Panc1 (cell line): ENCODE measurements at places on chromosomes 4 and X.

DNA sequence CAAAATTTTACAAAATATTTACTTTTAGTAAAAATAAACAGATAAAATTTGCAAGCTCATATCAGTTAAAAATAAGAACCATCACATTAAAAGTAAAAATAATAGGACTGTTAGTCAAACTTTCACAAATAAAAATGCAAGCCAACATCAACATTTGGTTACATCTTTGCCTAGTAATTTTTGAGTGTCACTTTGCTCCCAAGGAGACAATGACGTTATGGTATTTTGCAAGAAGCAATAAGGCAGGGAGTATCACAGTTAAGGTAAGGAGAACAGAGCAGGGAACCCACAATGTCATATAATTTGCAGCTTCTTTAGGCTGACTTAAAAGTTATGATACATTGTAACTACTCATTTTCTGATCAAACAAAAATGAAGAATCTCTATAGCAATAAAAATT, 98.7 kb downstream of the ATP8A1 start:
- no peak for DNase-seq

DNA sequence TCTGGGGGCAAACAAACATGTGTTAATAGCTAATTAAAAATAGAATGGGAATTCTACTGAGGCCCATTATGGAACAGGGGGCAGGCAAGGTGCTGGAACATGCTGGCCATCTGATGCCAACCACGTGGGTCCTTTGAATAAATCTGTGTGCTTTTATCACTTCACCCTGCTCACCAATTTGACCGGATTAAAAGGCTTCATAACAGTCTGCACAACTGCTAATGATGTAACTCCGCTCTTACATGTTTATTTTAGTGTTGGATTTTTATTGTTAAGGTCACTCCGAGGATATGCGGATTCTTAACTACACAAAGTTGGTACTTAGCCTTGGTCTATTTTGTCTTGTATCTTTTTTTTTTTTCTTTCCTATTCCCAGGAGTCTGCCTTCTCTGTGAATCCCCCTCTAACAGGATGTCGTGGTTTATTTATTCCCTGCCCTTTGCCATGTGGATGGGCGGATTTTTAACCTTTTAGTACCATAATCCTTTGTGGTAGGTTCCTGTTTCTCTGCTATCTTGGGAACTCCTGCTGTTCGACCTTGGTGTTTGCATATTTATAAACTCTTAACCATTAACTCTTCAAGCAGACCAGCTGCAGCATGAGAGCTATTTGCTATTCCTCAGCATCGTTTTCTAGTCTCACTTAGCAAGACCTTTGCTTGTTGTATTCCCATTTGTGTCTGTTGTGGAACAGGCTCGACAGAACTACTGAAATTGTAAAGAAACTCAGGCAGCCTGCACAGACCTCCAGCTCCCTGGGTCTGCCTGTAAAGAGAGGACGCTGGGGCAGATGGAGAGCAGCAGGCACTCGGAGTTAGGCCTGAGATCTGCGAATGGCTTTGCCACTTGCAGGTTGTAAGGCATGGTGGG, 38.0 kb downstream of the TRIM2 start:
- no peak for DNase-seq

- DNase-seq = peak; percentile 41
Measured at GRCh38 chr4:74189331-74190043, 31.6 kb downstream of the MTHFD2L start.

DNA sequence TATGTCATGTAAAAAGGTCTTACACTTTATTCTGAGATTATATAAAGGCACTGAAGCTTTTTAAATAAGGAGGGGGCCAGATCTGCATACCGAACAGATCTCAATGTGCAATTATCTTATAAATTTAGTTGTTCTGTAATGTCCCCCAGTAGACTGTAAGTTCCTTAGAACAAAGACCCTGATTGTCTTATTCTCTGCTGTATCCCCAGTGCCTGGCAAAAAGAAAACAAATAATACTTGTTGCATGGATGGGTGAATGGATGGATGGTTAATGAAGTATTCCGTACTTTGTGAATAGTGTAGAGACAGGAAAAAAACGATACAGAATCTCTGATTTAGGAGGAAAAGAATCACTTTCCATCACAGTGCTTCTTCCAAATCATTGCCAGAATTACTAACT, 141.5 kb downstream of the CHM start:
- no peak for DNase-seq

GRCh38 chr4:146585761-146586333, 52.8 kb upstream of the POU4F2 start:
- DNase-seq = no peak

GRCh38 chr4:179071131-179071530, 1628.9 kb upstream of the AGA start:
- no peak for DNase-seq

DNA sequence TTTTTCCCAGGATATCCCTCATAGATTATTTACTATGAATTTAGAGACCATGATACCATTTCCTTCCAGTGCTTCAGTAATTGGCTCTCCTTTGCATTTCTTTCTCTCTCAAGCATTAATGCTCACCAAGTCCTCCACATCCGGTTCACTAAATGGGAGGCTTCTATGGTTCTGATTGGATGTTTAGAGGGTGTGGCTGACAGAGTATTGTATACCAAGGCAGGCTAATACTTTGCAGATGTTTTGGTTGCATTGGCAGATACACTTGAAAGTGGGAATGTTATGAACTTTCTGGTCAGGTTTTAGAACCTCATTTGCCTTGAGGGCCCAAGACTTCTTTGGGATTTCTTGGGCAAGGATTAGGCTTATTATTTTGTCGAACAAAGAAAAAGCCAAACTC, 24.2 kb downstream of the CBLL2 start:
- no peak for DNase-seq

DNA sequence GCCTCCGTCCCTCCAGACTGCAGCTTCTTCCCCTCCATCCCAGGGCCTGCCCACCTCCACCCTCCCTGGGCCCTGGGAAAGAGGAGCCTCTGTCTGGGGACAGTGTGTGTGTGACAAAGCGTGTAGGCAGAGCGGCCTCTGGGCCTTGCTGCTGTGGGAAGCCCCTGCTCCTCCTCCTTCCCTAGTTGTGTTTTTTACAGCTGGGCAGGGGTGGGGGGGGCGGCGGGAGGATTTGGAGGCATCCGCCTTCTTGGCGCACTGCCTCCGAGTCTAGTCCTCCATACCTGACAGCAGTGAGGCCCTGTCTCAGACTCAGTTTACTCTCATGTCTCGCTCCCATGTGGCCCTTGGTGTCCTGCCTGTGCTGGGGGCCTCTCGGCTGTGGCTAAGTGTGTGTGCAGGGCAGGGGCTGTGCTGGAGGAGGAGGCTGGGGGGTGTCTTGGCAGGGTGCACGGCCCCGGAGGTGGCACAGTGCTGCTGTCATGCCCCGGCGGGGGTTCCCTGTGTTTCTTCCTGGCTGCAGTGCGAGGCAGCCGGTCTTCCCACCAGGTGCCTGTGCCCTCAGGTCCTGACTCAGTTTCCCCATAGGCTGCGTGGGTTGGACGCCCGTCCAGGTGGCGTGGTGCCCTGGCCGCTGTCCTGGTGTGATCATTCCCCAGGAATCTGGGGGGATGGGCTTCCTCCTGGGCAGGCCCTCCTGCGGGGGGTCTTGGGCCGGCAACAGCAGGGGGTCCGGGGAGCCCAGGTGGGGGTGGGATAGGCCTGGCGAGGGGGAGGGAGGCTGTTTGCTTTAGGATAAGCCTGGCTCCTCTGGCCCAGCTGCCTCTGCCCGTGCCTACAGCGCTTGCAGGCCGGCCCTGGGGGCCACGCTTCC, 7.0 kb downstream of the FGFRL1 start:
- no peak for DNase-seq

- DNase-seq = no peak
Measured at GRCh38 chrX:110212299-110212698, 105.6 kb downstream of the AMMECR1 start.

DNA sequence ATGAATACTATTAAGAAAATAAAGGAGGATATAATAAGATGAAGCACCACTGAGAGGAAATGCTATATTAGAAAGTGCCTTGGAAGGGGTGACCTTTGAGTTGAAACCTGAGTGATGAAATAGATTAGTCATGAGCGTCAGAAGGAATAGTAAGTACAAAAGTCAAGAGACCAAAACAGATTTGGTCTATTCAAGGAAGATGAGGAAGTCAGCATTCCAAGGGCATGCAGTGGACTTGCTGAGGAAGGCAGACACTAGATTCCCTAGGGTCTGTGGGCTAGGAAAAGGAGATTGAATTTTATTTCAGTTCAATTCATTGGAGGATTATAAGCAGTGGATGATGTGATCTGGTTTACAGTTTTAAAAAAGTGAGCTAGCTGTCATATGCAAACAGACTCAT, 73.0 kb upstream of the WDFY3 start:
- DNase-seq = no peak

GRCh38 chr4:11512871-11513270, 84.2 kb upstream of the HS3ST1 start:
- no peak for DNase-seq

GRCh38 chrX:39301036-39301435, 499.8 kb downstream of the MID1IP1 start:
- no peak for DNase-seq

DNA sequence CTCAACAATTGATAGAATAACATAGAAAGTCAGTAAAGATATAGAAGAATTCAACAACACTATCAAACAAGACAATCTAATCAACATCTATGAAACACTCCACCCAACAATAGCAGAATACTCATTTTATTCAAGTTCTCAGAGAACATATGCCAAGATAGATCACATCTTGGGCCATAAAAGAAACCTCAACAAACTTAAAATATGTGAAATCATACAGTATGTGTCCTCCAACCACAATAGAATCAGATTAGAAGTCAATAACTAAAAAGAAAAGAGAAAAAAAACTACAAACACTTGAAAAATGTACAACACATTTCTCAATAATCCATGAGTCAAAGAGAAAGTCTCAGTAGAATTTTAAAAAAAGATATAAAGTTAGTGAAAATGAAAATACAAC, 78.6 kb upstream of the LDB2 start:
- no peak for DNase-seq

DNA sequence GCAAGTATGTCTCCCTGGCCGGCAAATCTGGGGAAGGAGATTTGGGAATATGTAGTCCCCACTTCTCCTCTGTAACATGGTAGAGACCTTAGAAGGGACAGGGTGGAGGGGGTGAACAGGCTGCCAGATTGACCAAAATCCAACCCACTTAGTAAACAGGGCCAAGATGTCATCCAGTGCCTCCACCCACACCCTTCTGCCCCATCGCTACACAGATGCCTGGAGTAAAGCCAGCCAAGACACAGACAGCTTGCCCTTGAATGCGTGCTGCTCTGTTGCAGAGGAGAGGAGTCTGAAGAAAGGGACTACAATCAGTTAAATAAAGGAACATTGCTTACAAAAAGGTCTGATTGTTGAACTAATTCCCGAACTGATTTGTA, 160.1 kb upstream of the LDB2 start:
- no peak for DNase-seq

DNA sequence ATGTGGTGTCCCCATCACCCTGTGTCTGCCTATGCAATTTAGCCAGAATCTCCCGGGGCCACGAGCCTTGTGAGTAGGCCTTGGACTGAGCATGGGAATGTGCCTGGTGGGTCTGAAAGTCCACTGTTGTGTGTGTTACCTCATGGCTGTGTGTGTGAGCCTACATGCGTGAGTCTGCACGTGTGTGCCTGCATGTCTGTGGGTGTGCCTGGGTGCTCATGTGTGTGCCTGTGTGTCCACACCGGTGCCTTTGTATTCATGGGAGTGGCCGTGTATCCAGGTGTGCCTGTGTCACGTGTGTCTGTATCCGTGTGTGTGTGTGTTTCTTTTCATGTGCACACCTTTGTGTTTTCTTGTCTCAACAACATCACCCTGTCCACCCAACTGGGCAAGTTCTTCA, 14.2 kb downstream of the ATP5ME start:
- no peak for DNase-seq

GRCh38 chrX:41350150-41350975, 16.4 kb downstream of the DDX3X start:
- no peak for DNase-seq

DNA sequence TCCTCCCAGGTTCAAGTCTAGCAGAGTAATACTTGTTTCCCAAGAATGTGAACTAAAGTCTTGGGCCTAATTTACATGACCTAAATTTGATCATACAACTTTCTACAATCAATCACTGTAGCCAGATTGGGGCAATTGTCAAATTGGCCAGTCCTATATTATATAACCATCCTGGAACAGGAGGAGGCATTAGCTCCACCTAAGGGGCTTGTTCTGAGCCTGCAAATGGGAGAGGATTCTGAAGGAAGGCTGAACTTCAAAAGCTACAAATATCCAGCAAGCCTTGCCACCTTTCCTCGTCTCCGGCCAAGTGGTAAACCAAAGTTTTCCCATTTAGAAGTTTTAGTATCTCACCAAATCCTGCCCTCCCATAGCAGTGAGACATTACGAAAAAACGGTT, 1289.6 kb upstream of the TENM3 start:
- no peak for DNase-seq

GRCh38 chr4:149136951-149137620, 678.6 kb downstream of the IQCM start:
- no peak for DNase-seq

- no peak for DNase-seq
Measured at GRCh38 chrX:120726294-120726693, 96.4 kb upstream of the C1GALT1C1 start.

DNA sequence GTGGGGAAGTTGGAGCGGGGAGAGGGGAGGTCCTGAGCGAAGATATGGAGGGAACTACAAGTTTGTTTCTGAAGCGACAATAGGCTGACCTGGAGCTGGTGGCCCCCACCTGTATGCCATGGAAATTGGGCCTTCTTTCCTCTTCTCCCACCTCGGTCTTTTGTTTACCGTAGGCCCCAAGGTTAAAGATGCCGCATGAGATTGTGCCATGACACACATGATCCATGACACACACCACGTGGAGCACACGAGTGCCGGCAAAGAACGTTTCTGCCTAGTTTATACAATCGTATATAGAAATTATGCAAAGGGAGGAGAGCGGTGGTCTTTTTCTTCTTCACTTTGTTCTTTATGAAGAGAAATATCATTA, 408 bp downstream of the TMEM33 start:
- DNase-seq = no peak

DNA sequence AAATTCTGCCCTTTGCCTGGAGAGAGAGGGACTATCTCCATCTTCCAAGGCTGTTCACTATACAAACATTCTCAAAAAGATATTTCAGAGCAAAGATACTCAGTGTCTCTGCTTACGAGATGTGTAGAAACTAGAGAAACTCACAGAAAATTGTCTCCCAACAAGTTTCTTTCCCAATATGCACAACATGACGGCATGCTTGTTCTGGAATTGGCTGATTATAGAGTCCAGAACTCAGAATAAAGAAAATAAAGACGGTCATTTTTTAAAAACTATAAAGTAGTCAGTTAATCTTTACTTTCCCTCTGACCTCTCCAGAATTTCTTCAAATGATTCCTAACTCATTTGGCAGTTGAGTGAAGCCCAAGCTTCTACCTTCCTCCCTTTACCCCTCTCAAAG, 285.5 kb upstream of the KLF3 start:
- no peak for DNase-seq

- DNase-seq = no peak
Measured at GRCh38 chr4:107818301-107818910, 6.3 kb upstream of the SGMS2 start.
